ENCODE measurements at places on chromosomes 5 and 9.

GRCh38 chr5:56605231-56605630 lies 210.1 kb upstream of the MAP3K1 start:
- no peak for DNase-seq

DNA sequence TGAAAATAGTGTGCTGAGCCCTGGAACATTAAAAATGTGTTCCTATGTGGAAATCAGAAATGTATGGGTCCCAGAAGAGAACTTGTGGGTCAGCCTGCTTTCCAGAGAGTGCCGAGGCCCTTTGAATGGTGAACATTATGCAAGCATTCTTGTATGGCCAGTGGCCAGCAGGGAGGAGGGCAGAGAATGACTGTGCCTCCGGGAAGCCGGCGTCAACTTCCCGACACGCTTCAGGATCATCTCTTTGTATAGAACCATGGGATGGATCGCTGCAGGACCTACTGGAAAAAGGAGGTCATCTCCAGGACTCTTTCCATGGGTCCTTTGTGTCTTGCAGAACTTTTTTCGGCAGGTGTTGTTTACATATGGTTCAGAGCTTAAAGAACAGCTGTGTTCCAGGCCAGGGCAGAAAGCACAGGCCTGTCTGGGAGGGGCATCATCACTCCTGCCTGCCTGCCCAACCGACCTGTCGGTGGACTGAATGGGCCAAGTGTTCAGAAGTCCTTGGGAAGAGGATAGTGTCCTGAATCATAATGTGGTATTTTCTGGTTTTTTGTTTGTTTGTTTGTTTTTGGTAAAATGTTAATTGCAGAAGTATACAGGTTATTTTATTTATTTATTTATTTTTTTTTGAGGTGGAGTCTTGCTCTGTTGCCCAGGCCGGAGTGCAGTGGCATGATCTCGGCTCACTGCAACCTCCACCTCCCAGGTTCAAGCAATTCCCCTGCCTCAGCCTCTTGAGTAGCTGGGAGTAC lies 9.0 kb downstream of the PRRC2B start:
- no peak for DNase-seq

DNA sequence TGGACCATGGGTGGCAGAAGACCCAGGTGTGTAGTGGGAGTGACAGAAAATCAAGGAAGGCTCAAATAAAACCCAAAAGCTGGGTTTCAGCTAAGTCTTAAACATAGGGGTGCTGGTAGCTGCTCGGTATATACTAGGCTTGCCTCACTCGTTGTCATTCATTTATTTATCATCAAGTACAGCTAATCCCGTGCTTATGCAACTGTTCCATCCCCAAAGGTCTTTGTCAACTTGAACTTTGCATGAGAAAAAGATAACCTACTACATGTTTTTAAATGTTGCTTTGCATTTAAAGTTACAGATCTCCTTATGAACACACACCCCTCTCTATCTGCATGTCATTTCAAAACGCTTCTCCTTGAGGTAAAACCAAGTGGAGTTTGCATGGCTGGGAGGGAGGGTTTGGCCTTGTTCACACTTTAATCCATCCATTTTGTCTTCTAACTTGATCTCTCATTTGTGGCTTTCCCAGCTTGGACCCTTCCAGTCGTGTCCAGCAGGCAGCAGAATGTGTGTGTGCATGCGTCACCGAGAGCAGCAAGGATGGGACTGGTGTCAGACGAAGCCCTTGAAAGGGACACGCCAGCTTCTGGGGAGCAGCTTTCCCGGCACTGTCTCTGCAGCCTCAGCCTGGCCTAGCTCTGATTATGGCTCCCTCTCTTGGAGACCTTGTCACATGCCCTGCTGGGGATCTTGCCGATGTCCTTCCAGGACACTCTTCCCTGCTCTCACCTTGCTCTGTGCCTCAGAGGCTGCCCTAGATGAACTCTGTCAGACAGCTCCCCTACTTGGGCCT lies 133.5 kb downstream of the GADD45G start:
- peak; percentile 51 for DNase-seq

DNA sequence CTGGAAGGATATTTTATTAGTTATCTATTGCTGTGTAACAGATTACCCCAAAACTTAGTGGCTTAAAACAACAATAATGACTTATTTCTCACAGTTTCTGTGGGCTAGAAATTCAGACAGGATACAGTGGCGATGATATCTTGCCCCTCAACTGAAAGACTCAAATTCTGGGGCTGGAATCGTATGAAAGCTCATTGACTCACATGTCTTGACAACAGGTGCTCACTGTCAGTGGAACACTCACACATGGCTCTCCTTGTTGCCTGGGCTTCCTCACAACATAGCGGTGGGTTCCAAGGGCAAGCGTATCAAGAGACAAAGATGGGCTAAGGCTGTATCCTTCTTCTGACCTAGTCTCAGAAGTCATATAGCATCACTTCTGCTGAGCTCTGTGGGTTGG lies 3.7 kb upstream of the GNPDA1 start:
- no peak for DNase-seq

- no peak for DNase-seq
Observed at GRCh38 chr5:81424728-81425127, 30.8 kb upstream of the ACOT12 start.

Measured in kidney (tissue), 22 donors.